ENCODE measurements at places on chromosomes 2 and 18.

GRCh38 chr2:73279852-73280251 is 4.4 kb downstream of the FBXO41 start:
- no peak for DNase-seq

- DNase-seq: no peak
These were observed 192.8 kb downstream of the MTX2 start for GRCh38 chr2:176461809-176462670.

DNA sequence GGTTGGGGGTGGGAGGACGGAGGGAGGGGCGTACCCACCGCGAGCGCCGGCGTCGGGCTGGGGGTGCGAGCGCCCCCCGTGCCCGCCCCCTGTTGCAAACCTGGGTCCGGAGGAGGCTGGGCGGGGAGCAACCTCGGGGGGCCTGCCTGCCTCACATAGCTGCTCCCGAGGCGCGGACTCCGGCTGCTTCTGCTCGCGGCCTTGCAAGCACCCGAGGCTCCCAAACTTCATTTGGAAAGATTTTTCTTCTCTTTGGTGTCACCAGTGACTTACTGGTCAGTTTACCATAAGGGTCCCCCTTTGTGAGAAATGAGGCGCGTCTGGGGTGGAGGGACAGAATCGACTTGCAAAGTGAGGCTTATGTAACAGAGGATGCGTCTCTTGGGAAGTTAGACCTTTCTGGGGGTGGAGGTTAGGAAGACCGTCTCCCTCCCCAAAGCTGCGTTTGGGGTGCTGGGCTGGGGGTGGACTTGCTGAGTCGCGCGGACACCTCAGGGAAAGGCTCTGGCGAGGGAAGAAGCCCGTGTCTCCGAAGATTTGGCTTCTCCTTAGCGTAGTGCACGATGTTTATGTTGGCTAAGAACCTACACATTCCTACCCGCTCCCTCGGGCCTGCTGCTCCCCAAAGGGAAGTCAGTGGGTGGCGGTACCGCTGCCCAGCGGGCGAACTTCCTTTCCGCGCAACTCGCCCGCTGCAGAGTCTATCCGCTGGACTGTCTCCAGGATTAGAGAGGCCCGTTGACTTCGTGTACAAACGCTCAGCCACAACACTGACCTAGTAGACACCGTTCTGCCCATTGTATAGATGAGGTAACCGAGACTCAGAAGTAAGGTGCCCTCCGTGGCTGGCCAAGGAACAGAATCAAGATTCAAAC is 559 bp downstream of the TMEM37 start:
- DNase-seq: no peak

- DNase-seq: no peak
These were observed 67.2 kb upstream of the PELI1 start for GRCh38 chr2:64211276-64211921.

Measured in NCI-H524 (cell line).